ENCODE measurements at places on chromosomes 7 and 10.

DNA sequence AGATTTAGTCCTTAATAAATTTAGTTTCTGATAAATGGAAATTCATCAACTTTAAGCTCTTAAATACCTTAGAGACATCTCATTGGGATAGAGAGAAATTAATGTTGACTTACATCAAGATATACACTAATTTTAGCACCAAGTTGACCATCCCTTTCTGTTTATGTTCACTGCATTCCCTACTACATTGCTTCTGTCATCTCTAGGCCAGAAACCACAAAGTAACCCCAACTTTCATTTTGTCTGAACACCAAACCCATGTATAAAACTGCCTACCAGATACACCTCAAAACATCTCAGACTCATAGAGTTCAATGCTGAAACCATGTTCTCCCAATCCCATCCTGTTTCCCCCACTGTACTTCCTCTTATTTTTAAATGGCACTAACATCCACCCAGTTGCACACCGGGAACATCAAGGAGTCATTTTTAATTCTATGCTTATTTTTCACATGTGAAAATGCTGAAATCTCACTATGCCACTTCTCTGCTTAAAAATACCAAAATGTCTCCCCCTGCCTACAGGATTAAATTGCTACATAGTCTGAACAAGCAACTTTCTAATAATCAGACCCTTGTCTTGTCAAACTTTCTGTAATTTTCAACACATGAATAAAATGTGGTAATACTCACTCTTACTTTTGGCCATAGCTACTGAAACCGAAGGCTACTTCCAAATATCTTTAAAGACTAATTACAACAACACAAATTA lies 201.6 kb downstream of the SEMA3D start:
- DNase-seq = no peak

DNA sequence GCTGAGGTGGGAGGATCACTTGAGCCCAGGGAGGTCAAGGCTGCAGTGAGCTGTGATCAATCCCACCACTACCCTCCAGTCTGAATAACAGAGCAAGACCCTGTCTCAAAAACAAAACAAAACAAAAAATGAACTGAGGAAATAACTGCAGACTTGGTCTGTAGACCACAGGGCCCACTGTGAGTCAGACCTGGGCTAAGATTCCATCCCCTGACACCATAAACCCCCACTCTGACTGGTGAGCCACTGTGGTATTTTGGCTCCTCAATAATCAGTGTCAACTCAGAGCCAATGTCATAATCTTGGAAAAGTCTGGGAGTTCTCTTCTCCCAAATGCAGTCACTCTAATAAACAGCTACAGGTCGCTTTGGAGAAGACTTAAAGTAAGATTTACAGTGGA lies 24.0 kb upstream of the ERCC6 start:
- no peak for DNase-seq

DNA sequence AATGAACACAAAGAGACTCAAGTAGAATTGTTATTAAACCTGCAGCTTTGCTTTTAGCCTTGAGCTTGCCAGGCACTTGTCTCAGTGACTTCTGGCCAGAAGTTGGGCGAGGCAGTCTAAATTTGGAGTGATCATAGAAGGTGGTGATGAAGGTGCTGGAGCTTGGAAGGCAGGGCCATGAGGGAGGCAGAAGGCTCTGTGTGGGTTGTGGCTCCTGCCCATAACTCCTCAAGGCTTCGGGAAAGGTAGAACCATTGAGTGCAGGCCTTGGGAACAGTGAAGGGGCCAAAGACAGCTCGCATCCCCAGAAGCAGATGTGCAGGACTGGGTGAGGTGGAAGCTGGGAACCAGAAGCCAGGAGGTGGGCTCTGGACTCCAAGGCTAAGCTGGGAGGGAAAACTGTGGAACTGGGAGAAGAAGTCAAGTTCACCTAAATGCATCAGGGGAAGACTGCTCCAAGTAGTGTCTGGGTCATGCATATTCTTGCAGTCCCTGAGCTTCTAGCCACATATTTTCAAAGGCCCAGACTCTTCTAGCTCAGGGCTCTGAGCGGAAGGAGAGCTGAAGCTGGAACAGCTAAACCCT lies 111.1 kb upstream of the HABP2 start:
- DNase-seq = no peak

DNA sequence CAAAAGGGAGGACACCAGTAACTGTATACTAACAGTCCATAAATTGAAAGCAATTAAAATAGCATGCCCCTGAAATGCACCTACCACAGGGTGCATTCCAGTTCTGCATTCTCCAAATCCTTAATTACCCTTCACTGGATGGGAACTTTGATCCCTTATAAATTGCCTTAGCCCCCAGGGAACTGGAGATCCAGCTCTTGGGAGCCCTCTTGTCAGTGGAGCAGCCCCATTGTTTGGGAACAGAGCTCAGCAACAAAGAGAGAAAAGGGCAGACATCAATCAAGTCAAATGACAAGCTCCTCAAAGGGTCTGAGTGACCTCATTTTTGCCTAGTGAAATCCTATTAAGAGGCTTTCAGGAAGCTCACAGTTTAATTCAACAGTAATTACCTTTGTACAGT lies 472.6 kb downstream of the XPNPEP1 start:
- DNase-seq = no peak

DNA sequence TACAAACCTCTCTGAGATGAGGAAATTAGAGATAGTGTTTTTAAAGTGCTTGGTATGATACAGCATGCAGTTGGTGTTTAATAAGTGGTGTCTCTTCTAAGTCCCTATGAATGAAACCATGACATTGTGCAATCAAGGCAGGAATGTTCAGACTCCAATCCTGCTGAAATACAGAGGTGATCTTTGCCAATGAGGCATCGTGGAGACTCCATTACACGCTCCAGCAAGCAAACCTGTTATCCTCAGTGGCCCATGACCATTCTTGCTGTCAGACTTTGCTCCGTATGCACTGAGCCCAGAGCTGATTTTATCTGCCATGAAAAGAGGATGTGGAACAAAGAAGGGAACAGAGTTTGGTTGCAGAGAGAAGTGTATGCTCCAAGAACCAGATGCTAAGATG lies 47.3 kb downstream of the CDHR3 start:
- DNase-seq = no peak

DNA sequence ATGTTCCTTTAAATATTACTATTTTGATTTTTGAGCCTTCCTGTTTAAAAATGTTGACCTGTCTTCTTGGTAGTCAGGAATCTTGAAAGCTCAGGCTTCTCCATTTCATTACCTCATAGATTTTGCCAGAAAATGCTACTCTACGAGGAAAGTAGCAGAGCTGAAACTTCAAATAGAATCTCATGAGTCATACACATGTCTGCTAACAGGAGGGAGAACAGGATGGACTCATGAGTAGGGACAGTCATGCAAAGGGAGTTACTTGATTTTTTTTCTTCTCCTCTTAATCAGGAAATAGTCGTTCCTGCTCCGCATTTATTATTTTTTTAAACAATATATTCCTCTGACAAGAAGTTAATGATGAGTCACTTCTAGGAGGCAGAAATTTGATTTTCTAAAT lies 37.0 kb upstream of the MINDY3 start:
- DNase-seq = no peak

DNA sequence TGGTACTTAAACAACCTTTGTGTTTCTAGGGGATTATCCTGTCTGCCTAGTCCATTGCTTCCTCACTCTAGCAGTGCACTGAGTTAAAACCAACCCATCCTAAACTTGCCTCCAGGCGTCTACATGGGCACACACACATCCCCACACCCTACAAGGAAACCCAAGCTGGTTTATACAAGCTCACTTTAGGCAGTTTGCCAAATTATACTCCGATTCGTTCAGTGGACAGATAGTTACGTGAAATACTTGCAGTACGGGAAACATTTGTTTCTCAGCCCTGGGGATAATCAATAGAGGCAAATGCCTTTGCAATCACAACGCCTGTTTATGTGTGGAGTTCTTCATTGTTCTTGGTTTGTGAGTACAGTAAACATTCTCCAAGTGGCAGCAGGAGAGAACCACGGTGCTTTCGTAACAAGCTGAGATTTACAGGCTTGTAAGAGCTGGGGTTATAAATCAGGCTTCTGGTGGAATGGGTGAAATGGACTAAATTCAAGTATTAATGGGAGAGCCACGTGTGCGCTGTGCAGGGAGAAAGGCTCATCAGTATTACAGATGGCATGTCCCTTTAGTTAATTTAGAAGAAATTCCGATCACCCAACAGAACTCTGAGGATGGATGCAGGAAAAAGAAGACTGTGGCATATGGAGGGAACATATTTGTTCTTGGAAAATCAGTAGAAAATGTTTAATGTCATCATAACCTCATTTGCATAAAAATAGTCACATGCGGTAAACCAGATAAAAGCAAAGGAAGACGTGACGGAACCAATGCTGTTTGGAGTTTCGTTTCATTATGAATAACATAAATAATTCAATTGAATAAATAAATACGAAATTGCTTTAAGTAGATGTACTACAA lies 217.1 kb downstream of the GALNT17 start:
- no peak for DNase-seq

- no peak for DNase-seq
These were observed 287.0 kb upstream of the CDC14C start for GRCh38 chr7:48637382-48637781.

DNA sequence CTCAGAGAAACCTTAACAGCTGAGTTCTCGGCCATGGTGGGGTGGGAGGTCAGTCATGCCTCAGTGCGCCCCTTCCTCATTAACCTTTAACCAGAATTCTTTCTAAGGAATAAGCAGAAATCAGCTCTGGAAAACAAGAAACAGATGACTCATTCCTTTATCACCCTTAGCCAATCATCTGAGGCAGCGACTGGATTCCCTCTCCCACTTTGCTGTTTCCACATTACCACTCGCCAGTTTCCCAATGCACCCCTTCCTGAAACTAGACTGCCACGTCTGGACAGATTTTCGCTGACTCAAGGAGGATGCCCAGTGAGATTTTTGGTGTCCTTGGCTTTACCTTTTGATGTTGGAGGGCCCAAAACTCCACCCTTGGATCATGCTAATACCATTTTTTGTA lies 223.8 kb downstream of the PLXDC2 start:
- no peak for DNase-seq

- no peak for DNase-seq
These were observed 11.2 kb downstream of the SEMA3C start for GRCh38 chr7:80907612-80908011.

DNA sequence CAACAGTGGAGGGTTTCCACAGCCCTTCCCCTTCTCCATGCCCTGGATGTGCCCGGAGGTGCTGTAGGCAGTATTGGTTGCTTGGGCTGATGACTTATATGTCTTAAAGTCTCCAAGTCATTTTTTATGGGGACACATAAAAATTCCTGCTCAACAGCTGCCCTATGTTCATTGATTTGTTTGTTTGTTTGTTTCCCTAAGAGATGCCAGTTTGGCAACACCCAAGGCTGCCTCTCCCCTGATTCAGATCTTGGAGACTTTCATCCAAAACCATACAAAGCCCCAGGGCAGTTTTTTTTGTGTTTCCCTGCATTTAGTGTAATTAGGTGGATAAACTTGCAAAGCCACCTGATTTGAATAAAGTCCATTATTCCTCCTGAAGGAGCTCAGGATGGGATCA lies 115.3 kb downstream of the PLPP4 start:
- DNase-seq = no peak

GRCh38 chr10:127922675-127923366 lies 15.9 kb downstream of the PTPRE start:
- DNase-seq = no peak

DNA sequence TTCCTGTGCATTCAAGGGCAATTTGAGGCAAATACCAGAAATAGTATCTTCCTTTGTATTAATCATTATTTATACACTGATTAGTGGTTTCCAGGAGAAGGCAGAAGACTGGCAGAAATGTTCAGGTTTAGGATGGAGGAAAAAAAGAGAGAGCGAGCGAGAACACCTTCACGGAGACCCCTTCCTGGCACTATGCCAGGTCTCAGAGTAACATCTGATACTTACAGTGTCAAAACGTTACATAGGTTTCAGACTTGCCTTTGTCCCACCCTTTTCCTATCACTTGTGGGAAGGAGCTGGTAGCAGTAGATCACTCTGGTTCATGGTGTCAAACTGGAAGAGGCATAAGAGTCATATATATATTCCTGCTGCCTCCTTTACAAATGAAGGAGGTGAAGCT lies 652 bp downstream of the OR2A12 start:
- no peak for DNase-seq

- DNase-seq = no peak
These were observed 31.0 kb upstream of the ARID5B start for GRCh38 chr10:61870526-61870895.

GRCh38 chr7:105402221-105403095 lies 13.7 kb upstream of the SRPK2 start:
- no peak for DNase-seq

DNA sequence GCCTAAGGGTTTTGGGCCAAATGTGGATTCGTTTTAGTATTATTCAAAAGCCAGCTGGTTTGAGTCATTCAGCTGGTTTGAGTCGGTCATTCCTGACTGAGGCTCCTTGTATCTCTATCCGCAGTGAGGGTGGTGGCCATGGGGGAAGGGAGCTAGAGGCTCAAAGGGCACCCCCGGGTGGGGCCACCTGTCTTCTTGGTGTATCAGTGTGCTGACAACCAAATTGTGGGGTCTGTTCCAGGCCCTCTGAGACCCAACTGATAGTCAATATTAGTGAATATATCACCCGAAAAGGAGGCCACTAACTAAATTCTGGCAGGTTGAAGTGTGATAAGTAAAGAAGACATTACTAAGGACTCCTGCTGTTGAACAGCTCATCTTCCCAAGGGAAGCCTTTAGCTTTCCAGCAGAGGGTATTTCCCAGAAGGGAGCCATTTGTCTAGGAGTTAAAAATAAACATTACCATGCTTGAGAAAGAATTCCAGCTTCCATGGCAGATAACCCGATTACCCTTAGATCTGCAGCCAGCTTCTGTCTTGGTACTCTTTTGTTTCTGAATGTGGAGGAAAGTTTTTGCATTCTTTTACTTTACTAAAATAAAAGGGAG lies 29.9 kb upstream of the DDX50 start:
- DNase-seq = no peak

DNA sequence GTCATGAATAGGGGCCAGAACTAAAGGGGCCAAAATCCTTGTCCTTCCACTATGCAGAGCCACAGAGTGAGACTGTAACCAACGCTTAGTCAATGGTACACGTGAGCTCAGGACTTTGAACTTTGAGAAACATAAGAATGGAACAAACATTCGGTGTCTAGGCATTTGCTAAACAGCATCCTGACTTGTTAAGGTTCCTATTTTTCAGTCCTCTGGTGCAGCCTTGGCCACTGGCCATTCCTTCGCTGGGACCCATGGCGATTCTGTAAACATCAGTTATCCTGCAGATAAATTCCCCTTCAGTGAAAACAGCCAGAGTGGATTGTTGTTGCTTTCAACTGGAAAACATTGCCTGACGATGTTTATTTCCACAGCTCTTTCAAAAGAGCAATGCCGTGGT lies 266.8 kb downstream of the SORCS1 start:
- no peak for DNase-seq

DNA sequence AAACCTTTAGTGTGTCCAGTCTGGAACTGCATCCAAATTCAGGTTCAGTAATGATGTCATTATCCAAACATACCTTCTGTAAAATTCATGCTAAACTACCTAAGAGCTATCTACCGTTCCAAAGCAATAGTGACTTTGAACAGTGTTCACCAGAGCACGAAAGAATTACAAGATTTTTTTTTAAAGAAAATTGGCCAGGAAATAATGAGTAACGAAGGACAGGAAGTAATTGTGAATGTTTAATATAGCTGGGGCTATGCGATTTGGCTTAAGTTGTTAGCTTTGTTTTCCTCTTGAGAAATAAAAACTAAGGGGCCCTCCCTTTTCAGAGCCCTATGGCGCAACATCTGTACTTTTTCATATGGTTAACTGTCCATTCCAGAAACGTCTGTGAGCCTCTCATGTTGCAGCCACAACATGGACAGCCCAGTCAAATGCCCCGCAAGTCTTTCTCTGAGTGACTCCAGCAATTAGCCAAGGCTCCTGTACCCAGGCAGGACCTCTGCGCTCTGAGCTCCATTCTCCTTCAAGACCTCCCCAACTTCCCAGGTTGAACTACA lies 694 bp upstream of the FAS start:
- DNase-seq = no peak
